ENCODE measurements at places on chromosomes 12 and 14.

DNA sequence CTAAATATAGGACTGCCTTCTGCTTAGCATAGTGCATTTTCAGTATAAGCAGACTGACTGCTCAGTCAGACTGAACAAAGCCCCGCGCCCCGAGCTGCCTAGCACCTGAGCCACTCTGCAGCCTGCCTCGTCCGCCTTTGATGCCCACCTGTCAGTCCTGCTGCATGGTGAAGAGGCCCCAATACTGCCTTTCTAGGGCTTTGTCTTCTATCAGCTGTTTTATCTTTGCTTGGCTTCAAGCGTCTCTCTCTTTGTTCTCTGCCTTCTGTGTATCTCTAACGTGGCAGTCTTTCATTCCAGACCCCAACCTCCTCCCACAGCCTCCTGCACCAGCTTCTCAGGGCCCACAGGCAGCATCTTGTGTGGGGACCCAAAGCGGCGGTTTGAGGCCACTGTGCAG is 1001.0 kb downstream of the VRK1 start:
- no peak for DNase-seq

DNA sequence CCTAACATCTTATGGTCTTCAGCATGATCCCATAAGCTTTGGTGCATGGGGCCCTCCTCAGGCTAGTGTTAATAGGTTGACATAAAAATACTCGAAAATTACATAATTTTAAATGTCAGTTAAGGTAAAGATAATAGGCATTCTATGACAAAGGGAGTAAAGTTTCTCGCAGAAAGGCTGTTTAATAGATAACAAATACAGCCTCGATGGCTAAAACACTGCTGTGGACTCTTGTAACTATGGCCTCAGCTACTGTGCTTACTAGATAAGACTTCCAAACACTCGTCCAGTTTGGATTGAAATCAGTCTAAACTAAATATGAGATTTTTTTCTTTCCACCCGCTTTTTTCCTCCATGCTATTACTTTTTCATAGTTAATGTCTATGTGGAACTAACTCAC is 23.2 kb upstream of the MGST1 start:
- no peak for DNase-seq

- DNase-seq: no peak
Observed at GRCh38 chr14:69786603-69787002, 10.4 kb downstream of the SLC10A1 start.

- no peak for DNase-seq
Observed at GRCh38 chr12:108568338-108569154, 6.2 kb downstream of the ISCU start.

DNA sequence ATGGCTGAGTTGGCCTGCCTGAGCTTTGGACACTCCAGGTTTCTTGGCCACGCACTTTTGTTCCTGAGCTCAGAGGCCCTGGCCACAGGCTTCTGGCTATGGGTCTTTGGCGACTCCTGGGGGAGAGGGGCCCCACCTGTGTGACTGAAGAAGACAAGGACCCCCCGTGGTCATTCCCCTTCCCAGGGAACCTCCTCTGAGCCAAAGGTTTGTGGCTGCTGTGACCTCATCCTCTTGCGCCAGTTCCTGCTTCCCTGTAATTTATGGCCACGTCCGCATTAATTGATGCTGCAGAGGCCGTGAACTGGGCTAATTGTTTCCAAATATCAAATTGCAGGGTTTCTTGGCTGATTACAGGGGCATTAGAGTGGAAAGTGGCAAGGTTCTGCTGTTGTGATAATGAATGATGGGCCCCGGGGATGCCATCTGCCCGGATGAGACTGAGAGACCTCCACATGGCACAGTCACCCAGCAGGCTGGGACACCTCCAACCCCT is 27.6 kb upstream of the NOS1 start:
- no peak for DNase-seq

- no peak for DNase-seq
Observed at GRCh38 chr14:49955024-49955423, 62.1 kb downstream of the ARF6 start.
